ENCODE measurements at places on chromosomes 11 and 22.

- H3K4me3 ChIP-seq = no peak overlapping the region
- H3K4me1 ChIP-seq = no peaks in the 10 kb centered on the region
- peak; percentile 60 for DNase-seq
- no peak overlapping the region for H3K27ac ChIP-seq
These were observed 19.5 kb upstream of the P2RY6 start for GRCh38 chr11:73252577-73253191.

- no peaks in the 10 kb centered on the region for H3K27me3 ChIP-seq
- H3K4me3 ChIP-seq = no peak overlapping the region
- no peak for DNase-seq
- H3K36me3 ChIP-seq = no peaks in the 10 kb centered on the region
- H3K27ac ChIP-seq = peak overlapping the region; percentile 85
These were observed 107.4 kb downstream of the ZBTB16 start for GRCh38 chr11:114166897-114167323.

DNA sequence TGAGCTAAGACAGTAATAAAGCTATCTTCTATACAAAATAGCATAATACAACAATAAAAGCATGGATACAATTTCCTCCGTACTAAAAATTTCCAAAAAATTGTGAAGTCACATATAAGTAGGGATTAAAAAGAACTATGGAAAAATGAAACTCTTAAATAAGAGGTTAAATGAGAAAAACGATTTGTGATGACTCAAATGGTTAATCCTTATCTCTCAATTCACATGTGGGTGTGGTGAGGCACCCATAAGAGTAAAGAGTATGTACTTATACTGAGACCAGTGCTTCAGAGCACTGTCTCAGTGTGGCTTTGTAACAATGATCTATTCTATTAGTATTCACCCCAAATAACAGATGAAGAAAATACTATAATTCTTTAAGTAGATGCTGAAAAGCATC is 25.0 kb upstream of the CCDC34 start:
- no peak for DNase-seq
- H3K4me3 ChIP-seq = no peak overlapping the region
- no peak overlapping the region for H3K27ac ChIP-seq
- peaks cover 63% of the 10 kb centered on the region for H3K36me3 ChIP-seq
- peaks cover 26% of the 10 kb centered on the region for H3K4me1 ChIP-seq
- H3K27me3 ChIP-seq = no peaks in the 10 kb centered on the region

- DNase-seq = peak; percentile 79
- H3K4me3 ChIP-seq = no peak overlapping the region
- peaks cover 4% of the 10 kb centered on the region for H3K4me1 ChIP-seq
- H3K36me3 ChIP-seq = no peaks in the 10 kb centered on the region
- H3K27ac ChIP-seq = no peak overlapping the region
- H3K27me3 ChIP-seq = no peaks in the 10 kb centered on the region
These were observed 78.1 kb upstream of the PRR5 start for GRCh38 chr22:44623771-44624510.

GRCh38 chr22:40396882-40397281 is 26.5 kb downstream of the SGSM3 start:
- H3K4me1 ChIP-seq = no peaks in the 10 kb centered on the region
- peaks cover 15% of the 10 kb centered on the region for H3K36me3 ChIP-seq
- no peak overlapping the region for H3K4me3 ChIP-seq
- no peak overlapping the region for H3K27ac ChIP-seq
- H3K27me3 ChIP-seq = no peaks in the 10 kb centered on the region
- DNase-seq = peak; percentile 69

DNA sequence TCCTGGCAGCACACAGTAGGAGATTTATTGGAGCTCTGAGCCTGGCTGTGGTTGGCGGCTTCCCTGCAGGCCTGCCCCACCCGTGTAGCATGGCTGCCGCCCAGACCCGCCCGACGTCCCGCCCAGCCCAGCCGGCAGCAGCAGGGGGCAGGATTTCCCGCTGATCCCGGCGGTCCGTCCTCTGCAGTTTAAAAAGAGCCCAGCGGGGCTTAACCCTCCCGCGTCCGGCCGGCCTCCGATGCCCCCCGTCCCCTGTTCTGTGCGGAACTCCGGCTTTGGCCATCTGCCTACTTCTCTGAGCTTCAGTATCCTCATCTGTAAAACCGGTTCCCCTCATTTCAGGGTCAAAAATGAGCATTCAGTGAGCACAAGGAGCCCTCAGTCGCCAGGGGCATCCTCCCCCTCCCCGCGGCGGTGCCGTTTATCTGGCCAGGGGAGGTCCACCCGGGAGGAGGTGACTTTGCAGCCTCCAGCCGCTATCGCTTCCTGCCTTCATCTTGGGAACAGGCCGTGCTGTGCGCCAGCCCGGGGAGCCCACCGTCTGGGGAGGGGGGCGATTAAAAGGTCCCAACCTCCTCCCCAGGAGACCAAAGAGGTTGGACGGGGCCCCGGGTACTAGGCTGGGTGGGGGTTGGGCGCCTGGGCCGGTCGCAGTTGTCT is at the start of gene GAS2L1:
GAS2L1 (plus strand) TSS at position 476 of the 660 bp plus-strand sequence. CDS start 1,456 bp downstream, outside the sequence.
- no peaks in the 10 kb centered on the region for H3K36me3 ChIP-seq
- H3K27ac ChIP-seq = peak within 1 kb of the TSS; percentile 88
- peak; percentile 93 for DNase-seq
- peaks cover 8% of the 10 kb centered on the region for H3K4me1 ChIP-seq

Measured in endodermal cell (in vitro differentiated cells).